Suprapubic skin (tissue), 4 donors: ENCODE measurements at places on chromosomes 1 and 21.

DNA sequence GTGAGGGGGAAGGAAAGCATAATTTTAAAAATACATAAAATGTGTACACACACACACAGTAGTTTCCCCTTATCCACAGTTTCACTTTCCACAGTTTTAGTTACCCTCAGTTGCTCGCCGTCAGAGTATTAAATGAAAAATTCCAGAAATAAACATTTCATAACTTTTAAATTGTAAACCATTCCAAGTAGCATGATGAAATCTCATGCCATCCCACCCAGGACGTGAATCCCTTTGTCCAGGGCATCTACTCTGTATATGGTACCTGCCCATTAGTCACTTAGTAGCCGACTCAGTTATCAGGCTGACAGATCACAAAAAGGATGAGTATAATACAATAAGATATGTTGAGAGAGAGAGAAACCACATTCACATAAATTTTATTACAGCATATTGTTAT, 36.2 kb downstream of the EPS15 start:
- no peak for DNase-seq

DNA sequence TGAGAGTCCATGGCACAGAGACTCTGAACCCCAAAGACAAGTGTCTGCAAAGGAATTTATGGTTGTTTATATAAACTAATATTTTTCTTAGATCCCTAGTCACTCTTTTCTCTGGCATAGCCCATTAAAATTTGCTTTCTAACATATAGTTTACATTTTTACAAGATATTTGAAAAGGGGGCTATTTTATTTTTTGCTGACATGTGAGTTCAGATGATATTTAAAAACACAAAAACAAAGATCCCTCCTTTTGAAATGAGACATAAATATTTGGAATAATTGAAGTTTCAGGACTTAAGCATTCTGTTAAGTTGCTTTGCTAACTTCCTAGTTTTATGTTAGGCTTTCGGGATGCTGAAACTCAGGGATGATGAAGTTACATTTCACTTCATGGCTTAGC, 86.1 kb downstream of the CDC14A start:
- DNase-seq: no peak

GRCh38 chr1:244614113-244614836, 38.7 kb upstream of the DESI2 start:
- no peak for DNase-seq

DNA sequence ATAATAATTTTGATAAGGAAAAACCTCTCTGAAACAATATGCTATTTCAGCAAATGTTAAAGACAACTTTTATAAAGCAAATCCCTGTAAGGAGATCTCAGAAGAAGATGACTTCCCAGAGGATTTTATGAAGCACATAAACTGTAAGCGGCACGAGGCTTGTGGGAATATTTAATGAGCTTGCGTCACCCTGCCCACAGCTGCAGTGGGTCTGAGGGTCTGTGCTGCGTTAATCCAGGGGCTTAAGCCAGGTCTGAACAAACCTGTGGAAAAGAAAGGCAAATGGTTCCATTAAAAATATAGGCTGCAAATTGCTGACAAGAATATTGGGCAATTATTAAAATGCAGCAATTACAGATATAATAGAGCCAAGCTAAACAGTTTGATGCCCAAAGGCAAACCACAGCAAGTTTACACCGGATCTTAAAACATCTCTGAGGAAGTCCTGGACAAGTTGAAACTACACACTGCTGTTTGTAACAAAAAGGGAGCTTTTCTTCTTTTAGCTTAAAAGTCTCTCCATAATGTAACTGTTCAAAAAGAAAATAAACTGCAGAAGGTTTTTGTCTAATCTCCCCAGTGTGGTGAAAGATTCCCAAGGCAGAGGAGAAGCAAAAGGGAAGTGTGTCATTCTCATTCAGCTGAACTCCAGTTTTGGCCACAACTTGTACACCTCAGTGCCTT, 21.8 kb downstream of the TGFBR3 start:
- DNase-seq: no peak

DNA sequence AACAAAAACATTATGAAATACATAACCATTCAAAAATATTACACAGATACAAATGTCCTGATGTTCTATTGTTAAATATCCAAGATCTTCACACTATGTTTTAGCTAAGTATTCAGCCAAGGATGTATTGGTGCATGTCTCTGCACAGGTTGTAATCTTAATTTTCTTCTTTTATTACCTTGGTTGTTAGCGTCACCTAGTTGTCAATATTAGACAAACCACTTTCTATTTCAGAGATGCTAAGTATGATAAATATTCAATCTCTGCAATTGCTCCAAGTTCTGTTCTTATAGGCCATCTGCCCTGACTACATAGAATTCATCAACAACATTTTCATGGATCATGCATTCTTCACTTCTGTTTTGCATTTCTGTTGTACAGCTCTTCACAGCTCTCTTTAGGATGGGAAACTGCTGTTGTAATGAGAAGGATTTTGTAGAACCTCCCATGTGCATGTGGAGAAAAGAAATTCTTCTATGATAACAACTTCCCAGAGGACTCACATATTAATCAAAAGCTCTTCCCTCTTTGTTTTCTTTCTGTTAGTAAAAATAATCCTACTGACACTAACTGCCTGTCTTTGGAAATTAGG, 380.1 kb downstream of the NUF2 start:
- DNase-seq: no peak

GRCh38 chr21:42560517-42561179, 47.0 kb downstream of the SLC37A1 start:
- peak; percentile 29 for DNase-seq

DNA sequence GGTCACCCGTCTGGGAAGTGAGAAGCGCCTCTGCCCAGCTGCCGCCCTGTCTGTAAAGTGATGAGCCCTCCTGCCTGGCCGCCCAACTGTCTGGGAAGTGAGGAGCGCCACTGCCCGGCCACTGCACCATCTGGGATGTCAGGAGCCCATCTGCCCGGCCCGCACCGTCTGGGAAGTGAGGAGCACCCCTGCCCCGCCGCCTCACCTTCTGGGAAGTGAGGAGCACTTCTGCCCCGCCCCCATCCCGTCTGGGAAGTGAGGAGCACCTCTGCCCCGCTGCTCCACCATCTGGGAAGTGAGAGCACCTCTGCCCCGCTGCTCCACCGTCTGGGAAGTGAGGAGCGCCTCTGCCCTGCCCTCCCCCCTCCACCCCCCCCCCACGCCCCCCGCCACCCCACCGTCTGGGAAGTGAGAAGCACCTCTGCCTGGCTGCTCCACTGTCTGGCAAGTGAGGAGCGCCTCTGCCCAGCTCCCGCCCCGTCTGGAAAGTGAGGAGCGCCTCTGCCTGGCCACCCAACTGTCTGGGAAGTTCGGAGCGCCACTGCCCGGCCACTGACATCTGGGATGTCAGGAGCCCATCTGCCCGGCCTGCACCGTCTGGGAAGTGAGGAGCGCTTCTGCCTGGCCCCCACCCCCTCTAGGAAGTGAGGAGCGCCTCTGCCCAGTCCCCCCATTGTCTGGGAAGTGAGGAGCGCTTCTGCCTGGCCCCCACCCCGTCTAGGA, 4.5 kb upstream of the ZZZ3 start:
- DNase-seq: no peak

DNA sequence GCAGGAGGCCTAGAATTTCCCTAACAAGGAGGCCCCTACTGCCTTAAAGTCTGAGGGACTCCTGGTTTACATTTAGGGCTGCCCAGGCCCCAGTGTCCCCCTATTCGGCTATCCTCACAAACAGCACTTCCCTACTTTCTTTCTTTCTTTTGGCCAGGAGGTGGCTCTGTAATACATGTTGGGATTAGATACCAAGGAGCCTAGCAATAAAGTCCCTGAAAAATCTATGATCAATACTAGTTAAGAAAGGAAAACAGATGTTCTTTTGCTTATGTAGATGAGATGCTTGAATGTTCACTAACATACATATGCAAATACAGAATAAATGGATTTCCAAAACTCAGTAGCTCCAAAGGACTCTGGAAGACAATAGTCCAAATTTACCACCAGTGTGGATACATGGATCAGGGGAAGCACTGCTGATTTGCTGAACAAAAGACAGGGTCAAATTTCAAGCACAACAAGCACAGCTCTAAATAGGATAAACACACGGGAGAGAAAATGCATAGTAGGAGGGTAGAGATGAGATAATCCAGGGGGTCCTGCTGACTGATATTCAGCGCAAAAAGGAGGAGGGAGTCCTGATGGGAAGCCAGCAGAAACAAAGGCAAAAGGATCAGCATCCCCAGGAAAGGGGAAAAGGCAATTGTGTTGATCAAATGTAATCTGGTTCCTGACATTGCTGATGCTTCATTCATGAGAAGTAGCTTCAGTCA, 240.0 kb downstream of the NUF2 start:
- DNase-seq: no peak

- no peak for DNase-seq
Observed at GRCh38 chr1:115911294-115911693, 65.0 kb upstream of the SLC22A15 start.

GRCh38 chr21:34782506-34783360, 113.9 kb downstream of the CLIC6 start:
- no peak for DNase-seq

- no peak for DNase-seq
Observed at GRCh38 chr1:9300573-9300972, 7.9 kb downstream of the SPSB1 start.

- no peak for DNase-seq
Observed at GRCh38 chr21:45027241-45028196, 46.9 kb upstream of the ADARB1 start.

DNA sequence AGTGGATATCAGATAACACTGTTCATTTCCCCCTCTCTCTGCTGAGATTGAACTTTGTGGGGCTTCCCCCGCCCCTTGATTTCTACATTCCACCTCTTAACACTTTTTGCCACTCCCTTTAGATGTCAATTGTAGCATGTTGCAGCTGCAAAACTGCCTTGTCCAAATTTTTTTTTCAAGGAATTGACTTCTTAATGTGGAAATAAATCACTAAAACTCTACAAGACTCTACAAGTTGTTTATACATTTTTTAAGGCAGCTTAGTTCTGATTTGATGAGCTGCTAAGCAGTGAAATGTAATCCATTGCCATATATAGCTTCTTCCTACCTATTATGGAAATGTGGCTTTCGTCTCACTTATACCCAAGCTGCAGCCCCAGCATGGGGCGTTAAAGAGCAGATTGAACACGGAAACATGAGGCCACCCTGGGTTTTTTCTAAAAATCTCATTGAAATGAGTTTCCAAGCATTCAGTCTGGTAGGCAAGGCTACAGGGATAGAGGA, 132.2 kb downstream of the SYT2 start:
- no peak for DNase-seq

GRCh38 chr1:153572569-153573015, 6.9 kb upstream of the S100A2 start:
- no peak for DNase-seq

DNA sequence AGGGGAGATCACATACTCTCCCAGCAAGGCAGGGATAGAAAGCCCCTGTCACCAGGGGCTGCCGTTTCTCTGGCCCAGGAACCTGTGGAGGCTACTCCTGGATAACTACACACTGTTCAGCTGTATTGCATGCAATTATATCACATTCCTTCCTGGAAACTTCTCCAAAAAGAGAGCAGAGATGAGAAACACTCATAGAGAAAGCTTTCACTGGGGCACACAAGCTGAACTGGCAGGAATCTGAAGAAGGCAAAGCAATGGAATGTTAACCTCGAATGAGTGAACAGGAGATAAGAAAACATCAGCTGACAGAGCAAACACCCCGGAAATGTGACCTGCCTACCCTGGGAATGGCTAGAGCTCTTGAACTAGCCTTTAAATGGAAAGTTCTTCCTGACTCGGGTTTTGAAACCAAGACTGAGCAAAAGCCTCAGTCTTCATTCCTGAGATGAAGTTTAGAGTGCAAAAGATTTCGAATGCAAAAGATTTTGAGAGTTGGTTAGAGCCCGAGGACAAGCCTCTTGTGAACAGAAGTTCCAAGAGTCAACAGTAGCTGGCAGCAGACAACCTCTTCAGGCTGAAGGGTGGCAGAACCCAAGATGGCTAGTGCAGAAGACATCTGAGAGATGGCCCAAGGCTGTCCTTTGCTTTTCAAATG, 32.3 kb downstream of the CCN1 start:
- DNase-seq: no peak

GRCh38 chr1:23273450-23274133, 56.3 kb upstream of the HTR1D start:
- no peak for DNase-seq

DNA sequence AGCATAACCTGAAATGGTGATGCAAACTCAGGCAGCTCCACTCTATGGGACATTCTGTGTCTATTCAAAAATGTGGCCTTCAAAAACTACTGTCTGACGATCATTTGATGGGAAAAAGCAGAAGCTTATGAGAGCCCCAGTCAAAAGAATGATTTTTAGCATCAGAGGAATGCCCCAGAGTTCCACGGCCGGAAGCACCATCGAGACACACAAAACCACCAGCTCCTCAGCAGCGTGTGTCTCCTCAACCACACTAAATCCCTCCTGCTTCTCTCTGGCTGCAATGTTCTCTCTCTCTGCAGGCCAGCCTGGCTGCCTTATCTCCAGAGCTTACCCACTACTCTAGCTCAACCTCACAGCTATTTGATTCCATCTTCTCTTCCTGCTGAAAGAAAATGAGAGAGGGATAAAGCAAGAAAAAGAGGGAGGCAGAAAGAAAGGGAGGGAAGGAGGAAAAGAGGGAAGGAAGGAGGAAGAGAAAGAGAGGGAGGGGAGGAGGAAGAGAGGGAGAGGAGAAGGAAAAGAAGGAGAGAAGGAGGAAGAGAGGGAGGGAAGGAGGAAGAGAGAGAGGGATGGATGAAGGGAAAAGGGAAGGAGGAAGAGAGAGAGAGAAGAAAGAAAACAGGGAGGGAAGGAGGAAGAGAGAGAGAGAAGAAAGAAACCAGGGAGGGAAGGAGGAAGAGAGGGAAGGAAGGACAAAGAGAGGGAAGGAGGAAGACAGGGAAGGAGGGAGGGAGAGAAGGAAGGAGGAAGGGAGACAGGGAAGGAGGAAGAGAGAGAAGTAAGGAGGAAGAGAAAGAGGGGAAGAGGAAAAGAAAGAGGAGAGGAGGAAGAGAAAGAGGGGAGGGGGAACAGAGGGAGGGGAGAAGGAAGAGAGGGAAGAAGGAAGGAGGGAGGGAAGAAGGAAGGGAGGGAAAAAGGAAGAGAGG, 33.5 kb upstream of the LAPTM5 start:
- no peak for DNase-seq

DNA sequence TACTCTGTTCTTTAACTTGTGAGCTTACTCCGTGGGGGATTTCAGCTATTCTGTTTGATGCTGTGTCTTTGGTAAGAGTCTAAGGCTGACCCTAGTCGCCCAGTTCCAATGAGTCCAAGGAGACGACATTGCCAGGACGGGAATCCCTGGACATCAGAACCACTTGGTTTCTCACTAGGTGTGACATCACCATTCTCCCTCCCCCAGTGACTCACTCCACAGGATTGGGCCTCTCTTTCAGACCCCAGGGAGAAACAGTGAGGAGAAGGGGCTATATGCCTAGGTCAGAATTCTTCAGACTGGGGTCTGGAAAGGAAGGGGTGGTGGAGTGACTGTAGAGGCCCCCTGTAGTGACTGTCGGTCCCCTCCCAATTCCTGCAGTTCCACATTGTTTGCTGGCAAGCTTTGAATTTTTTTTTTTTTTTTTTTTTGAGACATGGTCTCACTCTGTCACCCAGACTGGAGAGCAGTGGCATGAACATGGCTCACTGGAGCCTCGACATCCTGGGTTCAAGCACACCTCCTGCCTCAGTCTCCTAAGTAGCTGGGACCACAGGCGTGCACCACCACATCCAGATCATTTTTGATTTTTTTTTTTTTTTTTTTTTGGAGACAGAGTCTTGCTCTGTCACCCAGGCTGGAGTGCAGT, 21.3 kb downstream of the ALPL start:
- no peak for DNase-seq

- no peak for DNase-seq
Observed at GRCh38 chr1:155645648-155646047, 35.6 kb downstream of the MSTO1 start.

- DNase-seq: no peak
Observed at GRCh38 chr1:170518965-170519364, 13.0 kb upstream of the GORAB start.
